HT-29 (cell line): ENCODE measurements at places on chromosomes 12 and 14. TPM values are rescaled to one million over a fixed set of nuclear protein-coding genes. Genes with fewer than 3 reads are reported as not detected.

The NRL gene
- 4.5 and 6.5 TPM in 2 replicates for total RNA-seq

The HAL gene
- not detected in 2 replicates for total RNA-seq

The POTEG gene
- not detected in 2 replicates for total RNA-seq

The TSHR gene
- total RNA-seq = not detected in 2 replicates

The TMEM30B gene
- total RNA-seq = 50.2 and 55.7 TPM in 2 replicates

The RPL10L gene
- total RNA-seq = not detected in 2 replicates

The ASCL1 gene
- not detected in 2 replicates for total RNA-seq

The TTC9 gene
- 0.08 and 0.18 TPM in 2 replicates for total RNA-seq

The DEGS2 gene
- 87.3 and 94.2 TPM in 2 replicates for total RNA-seq

The GARIN6 gene
- total RNA-seq = not detected in 2 replicates

The DBX2 gene
- total RNA-seq = not detected in 2 replicates

The MAP1LC3B2 gene
- 0.73 TPM in 1 of 2 replicates, not detected in the other for total RNA-seq

The CACNB3 gene
- total RNA-seq = 19.8 and 22.4 TPM in 2 replicates

The KLHDC1 gene
- not detected in 2 replicates for total RNA-seq

The VAMP1 gene
- total RNA-seq = 11.5 and 23.0 TPM in 2 replicates

The KLRF1 gene
- not detected in 2 replicates for total RNA-seq

The DACT1 gene
- total RNA-seq = not detected in 2 replicates

The KRT83 gene
- 0.10 and 0.94 TPM in 2 replicates for total RNA-seq

The CDK4 gene
- 310 and 345 TPM in 2 replicates for total RNA-seq

The FRMD6 gene
- total RNA-seq = 0.23 and 1.2 TPM in 2 replicates

The BCL11B gene
- total RNA-seq = 2.4 and 3.2 TPM in 2 replicates

The SLC41A2 gene
- 33.2 and 33.4 TPM in 2 replicates for total RNA-seq

The SYCP3 gene
- not detected in 2 replicates for total RNA-seq

The OR11H12 gene
- not detected in 2 replicates for total RNA-seq

The CCDC177 gene
- not detected in 2 replicates for total RNA-seq

The KRT8 gene
- 5,686 and 5,723 TPM in 2 replicates for total RNA-seq

The CFAP251 gene
- 0.92 and 1.2 TPM in 2 replicates for total RNA-seq

The TTC6 gene
- 6.2 and 6.3 TPM in 2 replicates for total RNA-seq

The TBC1D30 gene
- total RNA-seq = 44.7 and 46.2 TPM in 2 replicates

The SLC39A5 gene
- 8.6 and 10.7 TPM in 2 replicates for total RNA-seq

The DAAM1 gene
- total RNA-seq = 2.6 and 8.5 TPM in 2 replicates

The RPGRIP1 gene
- total RNA-seq = 0.05 and 0.33 TPM in 2 replicates

The HOXC10 gene
- total RNA-seq = 1.7 TPM in 1 of 2 replicates, not detected in the other

The BBOF1 gene
- total RNA-seq = 0.05 and 0.50 TPM in 2 replicates

The LGMN gene
- 51.5 and 62.2 TPM in 2 replicates for total RNA-seq

The TMEM253 gene
- 0.41 TPM in 1 of 2 replicates, not detected in the other for total RNA-seq

The ASPG gene
- total RNA-seq = not detected in 2 replicates

The RERGL gene
- not detected in 2 replicates for total RNA-seq

The CEP170B gene
- total RNA-seq = 69.3 and 78.1 TPM in 2 replicates

The STXBP6 gene
- total RNA-seq = 10.9 and 12.6 TPM in 2 replicates

The CLEC2B gene
- not detected in 2 replicates for total RNA-seq

The KRT82 gene
- total RNA-seq = not detected in 2 replicates

The KRT6A gene
- total RNA-seq = not detected in 2 replicates

The EIF2S1 gene
- 99.9 and 100 TPM in 2 replicates for total RNA-seq

The LEMD3 gene
- total RNA-seq = 64.2 and 70.9 TPM in 2 replicates

The ADAMTS20 gene
- total RNA-seq = not detected in 2 replicates

The VRTN gene
- 3.2 and 4.1 TPM in 2 replicates for total RNA-seq

The KRT72 gene
- not detected in 2 replicates for total RNA-seq

The OR4K13 gene
- total RNA-seq = not detected in 2 replicates

The OR10AD1 gene
- total RNA-seq = not detected in 2 replicates

The LRRIQ1 gene
- 0.03 and 0.18 TPM in 2 replicates for total RNA-seq

The PTPRB gene
- 7.0 and 9.3 TPM in 2 replicates for total RNA-seq

The DIO2 gene
- total RNA-seq = not detected in 2 replicates

The RNASE7 gene
- total RNA-seq = not detected in 2 replicates

The SSTR1 gene
- 0.56 and 0.89 TPM in 2 replicates for total RNA-seq

The USP44 gene
- not detected in 2 replicates for total RNA-seq

The HIGD1C gene
- not detected in 2 replicates for total RNA-seq

The AICDA gene
- total RNA-seq = not detected in 2 replicates

The ADCY4 gene
- total RNA-seq = 1.6 and 2.9 TPM in 2 replicates

The ATL1 gene
- 0.28 and 1.6 TPM in 2 replicates for total RNA-seq
